ENCODE measurements at places on chromosomes 13 and 19.

DNA sequence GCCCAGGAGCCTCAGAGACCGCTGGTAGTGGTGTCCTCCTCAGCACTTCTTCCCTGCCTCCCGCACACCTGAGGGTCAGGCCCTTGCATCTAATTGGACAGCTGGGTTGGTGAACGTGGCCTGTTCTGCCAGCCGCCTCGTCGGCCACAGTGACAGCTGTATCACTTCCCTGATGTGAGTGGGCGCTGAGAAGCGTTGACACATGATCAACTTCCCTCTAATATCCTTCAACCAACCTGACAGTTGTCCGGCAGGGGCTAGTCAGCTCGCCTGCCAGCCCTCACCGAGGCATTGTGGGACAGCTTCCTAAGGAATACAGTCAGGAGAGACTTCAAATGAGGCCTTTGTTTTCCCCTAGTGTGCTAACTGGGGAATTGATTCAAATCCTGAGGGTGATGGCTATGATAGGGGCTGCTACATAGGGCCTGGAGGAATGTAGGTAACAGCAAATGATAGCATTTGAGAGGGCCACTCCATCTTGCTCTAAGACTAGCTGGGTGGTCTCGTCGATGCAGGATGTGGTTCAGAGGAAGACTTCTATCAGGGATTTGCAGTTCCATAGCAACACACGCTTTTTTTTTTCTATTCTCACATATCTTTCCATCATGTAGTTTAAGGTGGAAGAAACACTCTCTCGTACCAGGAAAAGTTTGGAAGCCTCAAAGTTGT, 230.8 kb downstream of the TSHZ3 start:
- no peak for DNase-seq

GRCh38 chr19:5563008-5563431, 4.7 kb downstream of the TINCR start:
- DNase-seq = no peak

DNA sequence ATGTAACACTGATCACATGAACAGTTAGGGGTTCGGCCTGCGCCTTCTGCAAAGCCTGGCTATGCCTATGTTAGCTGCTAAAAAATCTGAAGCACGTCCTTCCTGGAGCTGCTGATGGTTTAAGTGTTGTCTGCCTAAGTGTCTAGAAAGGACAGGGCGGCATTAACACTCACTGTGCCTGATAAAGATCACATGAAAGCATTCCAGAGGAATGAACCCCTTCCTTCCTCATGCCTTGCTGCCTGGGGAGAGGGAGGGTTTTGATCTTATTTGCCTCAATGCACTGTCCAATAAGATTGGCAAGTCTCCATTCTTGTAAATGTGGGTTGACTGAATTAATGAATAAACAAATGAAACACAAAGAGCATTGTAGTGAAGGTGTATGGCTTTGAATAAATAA, 5.2 kb downstream of the DOCK9 start:
- DNase-seq = no peak

GRCh38 chr19:43913383-43913782, 21.7 kb downstream of the ZNF45 start:
- no peak for DNase-seq

DNA sequence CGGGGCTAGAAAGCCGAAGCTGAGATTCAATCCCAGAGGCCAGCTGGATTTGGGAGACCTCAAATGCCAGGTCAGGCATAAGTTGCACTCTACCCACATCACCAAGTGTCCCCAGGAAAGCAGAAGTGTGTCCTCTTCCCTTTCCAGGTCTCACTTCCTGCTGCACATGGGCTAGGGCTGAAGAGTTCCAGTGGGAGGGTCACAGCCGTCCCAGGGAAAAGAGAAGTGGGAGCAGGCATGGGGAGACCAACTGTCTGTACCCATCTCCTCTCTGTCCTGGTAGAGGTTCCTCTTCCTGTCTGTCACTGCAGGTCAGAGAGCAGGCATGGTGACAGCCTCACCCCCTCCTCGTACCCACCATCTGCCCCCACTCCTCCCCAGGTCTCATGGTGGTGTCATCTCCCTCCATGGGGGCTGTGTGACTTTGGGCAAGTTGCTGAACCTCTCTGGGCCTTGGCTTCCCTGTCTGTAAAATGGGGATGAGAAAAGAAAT, 14.8 kb downstream of the AXL start:
- no peak for DNase-seq

- no peak for DNase-seq
These were observed 9.7 kb downstream of the GPR42 start for GRCh38 chr19:35380450-35381124.

DNA sequence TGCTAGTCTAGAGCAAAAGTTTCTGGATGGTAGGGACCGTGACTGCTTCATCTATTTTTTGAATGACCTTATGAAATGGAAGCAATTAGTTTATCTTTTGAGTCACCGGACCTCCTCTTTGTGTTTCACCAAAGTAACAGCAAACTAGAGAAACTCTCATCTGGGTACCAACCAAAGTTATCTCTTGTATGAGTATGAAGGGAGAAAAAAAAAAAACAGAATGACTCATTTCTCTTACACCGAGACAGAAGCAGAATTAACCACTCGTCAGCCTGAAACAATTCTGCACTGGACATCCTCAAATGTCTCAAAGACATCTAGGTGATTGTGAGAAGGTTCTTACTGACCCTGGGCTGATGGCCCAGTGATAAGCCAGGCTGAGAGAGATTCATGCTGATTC, 18.3 kb downstream of the ZNF100 start:
- no peak for DNase-seq

- DNase-seq = no peak
These were observed 6.5 kb upstream of the TIMM50 start for GRCh38 chr19:39474139-39474620.

DNA sequence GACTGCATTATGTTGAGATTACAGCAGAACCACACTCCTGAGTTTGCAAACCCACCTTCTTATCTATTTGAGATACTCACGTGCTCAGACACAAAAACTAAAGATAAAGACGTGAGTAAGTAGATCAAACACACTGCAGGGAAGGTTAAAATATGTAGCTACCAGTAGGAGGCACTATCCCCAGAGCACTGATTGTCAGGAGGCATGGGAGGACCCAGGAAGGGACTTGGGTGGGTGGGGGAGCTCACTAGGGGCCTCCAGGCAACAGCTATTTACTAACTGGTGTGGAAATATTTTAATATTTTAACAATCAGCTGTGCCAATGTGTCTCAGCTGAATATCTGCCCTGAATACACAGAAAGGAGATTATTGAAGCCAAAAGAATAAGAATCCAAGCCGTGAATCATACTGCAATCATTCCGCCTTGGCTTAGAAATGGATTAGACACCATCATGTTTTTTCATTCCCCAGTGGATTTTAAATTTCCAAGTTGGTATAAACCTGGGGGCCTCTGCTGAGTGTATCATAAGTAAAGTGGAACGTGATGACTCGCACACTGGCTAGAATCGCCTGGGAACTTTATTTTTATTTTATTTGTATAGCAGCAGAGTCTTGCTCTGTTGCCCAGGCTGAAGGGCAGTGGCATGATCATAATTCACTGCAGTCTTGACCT, 73.2 kb upstream of the CACNA1A start:
- no peak for DNase-seq

GRCh38 chr13:79522583-79522982, 41.6 kb downstream of the NDFIP2 start:
- no peak for DNase-seq

DNA sequence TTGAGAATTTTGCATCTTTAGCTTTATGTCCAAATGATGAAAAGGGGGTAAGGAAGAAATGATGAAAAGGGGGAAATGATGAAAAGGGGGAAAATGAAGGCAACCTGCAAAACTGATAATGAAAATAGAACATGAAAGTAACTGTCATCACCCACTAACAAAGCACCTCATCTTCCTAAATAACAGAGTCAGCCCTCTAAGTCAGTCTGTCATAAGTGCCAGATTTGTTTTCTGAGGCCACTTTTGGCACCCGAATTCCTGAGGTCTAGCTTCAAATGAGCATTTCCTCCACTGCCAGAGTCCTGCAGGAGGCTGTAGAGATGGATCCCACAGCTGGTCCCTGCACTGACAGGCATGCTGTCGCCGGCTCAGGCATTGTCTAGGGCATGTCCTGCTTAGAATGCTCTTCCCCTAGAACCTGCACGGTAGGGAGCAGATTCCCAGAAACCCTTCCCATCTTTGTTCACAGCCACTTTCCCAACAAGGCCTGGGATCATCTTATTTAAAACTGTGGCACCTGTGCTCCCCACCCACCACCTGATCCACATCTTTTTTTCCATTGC, 25.3 kb downstream of the RAP2A start:
- no peak for DNase-seq

GRCh38 chr19:1001538-1002166, 1.4 kb downstream of the GRIN3B start:
- no peak for DNase-seq

GRCh38 chr13:45048890-45049407, 59.6 kb downstream of the GPALPP1 start:
- DNase-seq = no peak

- no peak for DNase-seq
These were observed 220.5 kb downstream of the KCNRG start for GRCh38 chr13:50235604-50236342.

- no peak for DNase-seq
These were observed 38.0 kb upstream of the C13orf42 start for GRCh38 chr13:51148952-51149573.

DNA sequence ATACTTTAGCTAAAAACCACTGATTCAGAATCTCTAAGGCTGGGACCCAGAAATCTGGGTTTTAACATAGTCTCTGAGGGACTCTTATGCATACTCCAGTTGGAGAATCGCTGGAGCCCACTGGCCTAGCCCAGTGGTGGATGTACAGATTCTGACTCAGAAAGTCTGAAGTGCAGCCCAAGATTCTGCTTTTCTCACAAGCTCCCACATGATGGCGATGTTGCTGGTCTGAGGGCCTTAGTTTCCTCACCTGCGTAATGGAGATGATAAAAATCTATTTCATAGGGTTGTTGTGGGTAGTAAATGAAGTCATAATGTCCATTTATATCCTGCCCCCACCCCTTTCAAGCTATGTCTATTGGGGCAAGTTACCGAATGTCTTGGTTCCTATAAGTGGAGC, 7.7 kb upstream of the CDADC1 start:
- DNase-seq = no peak

GRCh38 chr13:93646245-93646644, 419.6 kb downstream of the GPC6 start:
- no peak for DNase-seq

DNA sequence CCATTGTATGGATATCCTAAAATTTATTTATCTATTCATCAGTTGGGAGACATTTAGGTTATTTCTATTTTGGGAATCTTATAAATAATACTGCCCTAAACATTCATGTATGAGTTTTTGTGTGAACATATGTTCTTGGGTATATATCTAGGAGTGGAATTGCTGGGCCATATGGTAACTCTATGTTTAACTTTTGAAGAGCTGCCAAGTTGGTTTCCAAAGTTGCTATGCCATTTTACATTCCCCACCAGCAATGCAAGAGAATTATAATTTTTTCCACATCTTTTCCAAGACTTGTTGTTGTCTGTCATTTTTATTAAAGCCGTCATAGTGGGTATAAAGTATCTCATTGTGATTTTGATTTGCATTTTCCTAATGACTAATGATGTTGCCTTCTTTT, 48.2 kb upstream of the CALM3 start:
- no peak for DNase-seq

- no peak for DNase-seq
These were observed 400.2 kb downstream of the KCNRG start for GRCh38 chr13:50415428-50415827.

DNA sequence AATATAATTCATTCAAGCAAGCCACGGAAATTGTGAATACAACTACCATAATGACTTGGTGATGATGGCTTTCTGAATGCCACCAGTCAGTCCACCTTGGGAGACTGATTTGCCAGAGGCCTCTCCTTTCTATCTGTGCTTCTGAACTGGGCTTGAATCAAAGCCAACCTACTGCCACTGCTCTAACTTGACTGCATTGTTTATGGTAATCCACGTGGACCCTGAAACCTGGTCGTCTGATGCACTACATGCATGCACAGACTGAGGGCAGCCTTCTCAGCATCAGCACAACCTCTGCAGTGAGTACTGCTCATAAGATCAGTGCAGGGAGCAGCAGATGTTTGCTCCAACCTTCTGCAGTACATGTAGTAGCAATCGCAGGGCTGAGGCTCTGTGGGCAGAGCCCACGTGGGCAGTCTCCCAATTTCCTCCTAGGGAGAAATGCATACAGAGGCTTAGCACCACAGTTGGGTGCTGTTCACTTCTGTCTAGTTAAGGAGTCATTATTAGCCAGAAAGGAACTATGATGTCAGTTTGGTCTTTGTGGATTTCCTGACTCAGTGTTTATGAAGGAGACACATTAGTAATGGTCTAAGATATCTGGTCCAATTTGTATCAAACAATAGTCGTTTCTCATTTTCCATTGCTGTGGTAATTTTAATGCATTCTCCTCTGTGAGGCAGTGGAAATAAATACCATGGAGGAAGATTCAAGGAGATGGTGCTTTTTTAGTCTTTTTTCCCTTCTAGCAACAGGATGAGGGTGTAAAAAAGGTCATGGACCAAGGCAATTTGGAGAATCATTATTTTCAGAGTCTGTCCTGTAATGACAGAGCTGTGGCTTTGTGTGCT, 82.5 kb downstream of the AKAP11 start:
- no peak for DNase-seq

DNA sequence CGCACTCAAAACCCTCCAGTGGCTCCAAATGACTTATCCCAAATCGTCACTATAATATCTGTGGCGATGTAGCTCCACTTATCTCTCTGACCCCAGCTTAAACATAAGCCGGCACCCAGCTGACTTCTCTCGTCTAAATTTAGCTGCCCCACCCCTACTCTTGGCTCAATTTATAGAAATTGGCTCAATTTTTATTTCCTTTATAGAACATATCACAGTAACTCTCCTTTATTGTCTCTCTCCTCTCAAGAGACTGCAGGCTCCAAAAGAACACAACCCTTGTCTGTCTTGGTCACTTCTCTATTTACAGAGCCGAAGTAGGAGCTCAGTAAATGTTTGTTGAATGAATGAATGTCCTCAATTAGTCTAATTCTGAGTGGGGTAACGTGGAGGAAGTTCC, 805 bp downstream of the ZNF784 start:
- no peak for DNase-seq

All from NCI-H2081 treated with DMSO at 0.1 percent for 48 hours (cell line).